AG08396 (cell line): ENCODE measurements at places on chromosomes 16 and 17.

- DNase-seq: peak; percentile 67
Measured at GRCh38 chr16:11350921-11351335, 5.7 kb downstream of the RMI2 start.

- DNase-seq: no peak
Measured at GRCh38 chr16:75745242-75745641, 19.0 kb upstream of the CPHXL start.

GRCh38 chr16:23482778-23483177 is 27.5 kb downstream of the GGA2 start:
- no peak for DNase-seq

DNA sequence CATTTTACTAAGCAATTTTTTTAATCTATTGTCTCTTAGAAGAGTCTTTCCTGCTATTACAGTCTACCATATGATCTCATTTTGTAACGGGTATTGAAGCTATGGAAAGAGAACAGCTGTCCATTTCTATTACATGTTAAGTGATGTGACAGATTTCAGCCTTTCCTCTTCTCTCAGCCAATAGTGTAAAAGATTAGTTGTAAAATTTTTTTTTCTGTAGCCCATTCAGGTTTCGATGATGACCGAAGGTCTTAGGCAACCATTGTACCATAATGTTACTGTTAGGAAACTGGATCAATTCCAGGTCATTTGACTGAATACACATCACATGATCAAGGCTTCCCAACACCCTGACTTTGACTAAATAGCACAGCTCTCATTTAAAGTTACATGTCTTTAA is 147.6 kb upstream of the HLF start:
- DNase-seq: no peak

- DNase-seq: no peak
Measured at GRCh38 chr16:16081141-16081540, 131.7 kb downstream of the ABCC1 start.

DNA sequence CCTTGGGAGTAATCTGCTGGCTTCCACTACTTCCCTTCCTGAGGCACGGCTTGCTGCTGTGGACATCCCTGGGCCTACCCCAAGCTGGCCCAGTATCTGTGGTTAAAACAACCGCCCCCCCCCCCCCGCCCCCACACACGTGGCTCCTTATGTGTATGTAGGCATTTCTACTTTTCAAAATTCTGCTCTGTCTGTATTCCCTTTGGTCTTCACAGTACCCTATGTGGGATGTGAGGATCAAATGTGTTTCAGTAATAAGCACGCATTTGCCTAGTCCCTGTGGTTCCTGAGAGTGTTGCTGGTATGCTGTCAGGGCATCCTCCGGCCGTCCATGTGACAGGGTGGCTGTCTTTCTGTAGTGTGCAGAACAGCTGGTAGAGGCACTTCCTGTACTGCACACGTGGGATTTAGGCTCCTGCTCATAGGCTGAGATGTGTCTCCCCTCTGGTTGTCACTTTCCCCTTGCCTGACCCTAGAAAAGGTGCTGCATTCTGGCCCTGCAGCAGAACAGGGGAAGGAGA is 2.2 kb downstream of the NT5M start:
- no peak for DNase-seq

DNA sequence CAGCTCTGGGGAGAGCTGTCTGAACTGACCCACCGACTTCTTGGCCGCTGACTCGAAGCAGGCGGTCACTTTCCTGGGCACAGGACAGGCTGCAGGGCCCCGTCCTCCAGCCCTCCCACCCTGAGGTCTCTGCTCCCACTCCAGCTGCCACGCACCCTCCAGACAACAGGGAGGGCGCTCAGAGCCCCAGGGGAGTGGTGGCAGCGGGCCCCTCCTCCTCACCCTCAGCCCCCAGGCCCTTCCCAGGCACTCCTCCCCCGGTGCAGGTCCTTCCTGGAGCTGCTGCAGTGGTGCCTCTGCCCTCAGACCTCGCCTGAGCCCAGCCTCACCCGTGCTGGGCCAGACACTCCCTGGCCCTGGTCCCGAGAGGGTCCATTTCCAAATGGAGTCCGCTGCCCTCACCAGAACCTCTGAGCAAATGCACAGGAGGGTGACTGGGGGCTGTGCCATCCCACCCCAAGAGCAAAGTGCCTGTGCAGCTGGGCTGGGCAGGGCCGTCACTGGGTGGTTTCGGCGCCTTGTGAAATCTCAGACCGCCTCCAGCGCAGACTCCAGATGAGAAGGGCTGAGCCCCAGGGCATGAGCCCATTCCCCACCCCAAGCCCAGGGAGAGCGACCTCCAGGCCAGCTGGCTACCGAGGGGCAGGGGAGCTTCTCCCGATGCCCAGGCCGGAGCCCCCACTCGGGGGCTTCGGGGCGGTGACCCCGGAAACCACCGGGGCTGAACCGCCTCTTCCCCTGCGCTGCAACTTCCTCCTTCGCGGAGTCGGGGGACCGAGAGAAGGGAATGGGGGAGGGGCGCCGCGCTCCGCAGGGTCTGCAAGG is 717 bp downstream of the CYBA start:
- DNase-seq: peak; percentile 64

DNA sequence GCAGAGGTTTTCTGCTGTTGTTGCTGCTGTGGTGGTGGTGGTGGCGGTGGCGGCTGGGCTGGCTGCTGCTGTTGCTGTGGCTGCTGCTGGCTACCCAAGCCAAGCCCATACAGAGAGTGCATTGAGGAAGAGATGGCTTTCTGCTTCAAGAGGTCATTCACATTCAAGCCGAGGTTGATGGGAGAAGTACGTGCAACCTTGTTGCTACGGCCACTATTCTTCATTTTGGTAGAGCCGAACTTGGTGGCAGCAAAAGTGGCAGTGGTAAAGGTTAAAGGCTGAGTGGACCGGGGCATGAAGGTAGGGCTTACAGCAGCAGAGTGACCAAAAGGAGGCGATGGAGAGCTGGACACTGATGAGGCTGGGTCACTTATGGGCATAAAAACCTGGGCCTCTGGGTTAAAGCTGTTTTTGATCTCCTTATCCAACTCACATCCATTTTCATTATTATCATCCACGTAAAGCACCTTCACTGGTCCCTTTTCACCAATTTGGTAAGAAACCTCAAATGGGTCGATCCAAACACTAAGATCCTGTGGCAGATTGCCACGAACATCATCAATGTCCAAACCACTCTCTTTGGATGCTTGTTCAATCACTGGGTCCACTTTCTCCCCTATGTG is 2.8 kb downstream of the TOB1 start:
- no peak for DNase-seq

DNA sequence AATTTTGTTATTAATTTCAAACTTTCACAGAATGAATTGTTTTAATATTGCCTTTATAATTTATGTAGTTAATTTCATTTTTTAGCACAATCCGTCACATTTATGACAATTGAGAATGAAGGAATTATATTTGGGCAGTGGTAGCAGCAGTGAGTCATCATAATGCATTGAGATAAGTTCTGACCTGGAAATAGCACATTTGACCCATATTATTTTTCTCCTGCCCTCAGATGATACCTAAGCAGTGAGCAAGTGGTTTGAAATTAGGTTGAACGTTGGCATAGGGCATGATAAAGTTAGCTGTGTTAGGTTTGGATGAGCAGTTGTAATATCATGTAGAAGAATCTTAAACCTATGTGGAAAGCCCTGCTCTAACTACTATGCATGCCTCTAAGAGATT is 1431.3 kb upstream of the CDH8 start:
- no peak for DNase-seq
